AG20443 (cell line): ENCODE measurements at places on chromosomes 7 and 10.

GRCh38 chr10:131271195-131271880, 40.2 kb downstream of the TCERG1L start:
- DNase-seq = no peak

DNA sequence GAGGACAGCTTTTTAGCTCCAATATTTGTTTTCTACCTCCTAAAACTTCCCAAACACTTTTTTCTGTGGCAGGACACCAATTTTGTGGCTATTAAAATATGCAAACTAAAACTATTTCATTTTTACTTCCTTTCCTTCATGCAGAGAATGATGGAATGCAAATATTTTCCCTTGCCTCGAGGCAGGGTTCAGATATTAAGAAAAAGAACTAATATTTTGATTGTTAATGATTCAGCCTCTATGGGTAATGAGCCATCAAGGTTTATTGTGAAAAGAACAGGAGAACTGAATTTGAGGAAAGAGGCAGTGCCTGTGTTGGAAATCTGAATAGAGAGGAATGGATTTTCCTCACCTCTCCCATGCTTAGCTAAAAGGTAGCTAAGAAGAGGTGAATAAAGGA, 43.1 kb upstream of the CASD1 start:
- DNase-seq = no peak

GRCh38 chr7:74462707-74463100, 9.0 kb downstream of the GTF2IRD1 start:
- no peak for DNase-seq

DNA sequence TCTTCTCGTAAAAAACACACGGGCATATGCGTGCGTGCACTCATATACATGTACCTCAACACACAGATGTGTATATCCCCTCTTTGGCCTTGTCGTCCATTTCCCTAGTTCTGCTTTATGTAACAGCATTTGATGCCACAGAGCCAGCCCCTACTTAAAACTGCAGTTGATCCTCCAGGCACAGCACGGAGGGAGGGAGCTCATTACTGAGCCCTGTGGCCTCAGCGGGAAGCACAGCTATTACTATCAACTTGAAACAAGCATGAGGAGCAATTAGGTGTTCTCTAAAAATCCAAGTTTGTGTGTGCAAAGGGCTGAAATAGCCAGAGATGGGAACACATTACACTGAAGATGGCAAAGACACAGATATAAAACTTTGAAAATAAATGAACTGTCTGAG, 580.9 kb downstream of the GLRX3 start:
- DNase-seq = no peak

GRCh38 chr7:80287400-80288174, 153.0 kb downstream of the GNAI1 start:
- DNase-seq = no peak

- no peak for DNase-seq
These were observed 55.2 kb downstream of the TACC2 start for GRCh38 chr10:122044045-122044661.

GRCh38 chr10:3782451-3783315, 2.3 kb downstream of the KLF6 start:
- DNase-seq = peak; percentile 58

DNA sequence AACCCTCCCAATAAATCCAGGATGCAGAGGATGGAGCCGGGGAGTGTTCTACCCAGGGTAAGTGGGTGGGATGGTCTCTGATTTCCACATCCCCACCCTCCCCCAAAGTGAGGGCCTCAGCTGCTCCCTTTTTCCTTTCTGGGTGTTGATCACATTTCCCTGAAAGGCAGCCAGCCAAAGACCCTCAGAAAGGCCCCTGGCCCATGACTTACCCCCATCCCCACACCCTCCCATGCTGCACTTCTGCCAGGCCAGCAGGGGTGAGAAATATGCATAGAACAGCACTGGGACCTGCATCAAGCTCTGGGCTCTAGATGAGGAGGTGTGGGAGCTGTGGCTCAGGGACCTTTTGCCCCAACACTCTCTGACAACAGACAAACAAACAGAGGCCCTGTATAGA, 927.3 kb upstream of the ZNF722 start:
- no peak for DNase-seq

- no peak for DNase-seq
These were observed 38.2 kb upstream of the CCSER2 start for GRCh38 chr10:84290235-84290634.

DNA sequence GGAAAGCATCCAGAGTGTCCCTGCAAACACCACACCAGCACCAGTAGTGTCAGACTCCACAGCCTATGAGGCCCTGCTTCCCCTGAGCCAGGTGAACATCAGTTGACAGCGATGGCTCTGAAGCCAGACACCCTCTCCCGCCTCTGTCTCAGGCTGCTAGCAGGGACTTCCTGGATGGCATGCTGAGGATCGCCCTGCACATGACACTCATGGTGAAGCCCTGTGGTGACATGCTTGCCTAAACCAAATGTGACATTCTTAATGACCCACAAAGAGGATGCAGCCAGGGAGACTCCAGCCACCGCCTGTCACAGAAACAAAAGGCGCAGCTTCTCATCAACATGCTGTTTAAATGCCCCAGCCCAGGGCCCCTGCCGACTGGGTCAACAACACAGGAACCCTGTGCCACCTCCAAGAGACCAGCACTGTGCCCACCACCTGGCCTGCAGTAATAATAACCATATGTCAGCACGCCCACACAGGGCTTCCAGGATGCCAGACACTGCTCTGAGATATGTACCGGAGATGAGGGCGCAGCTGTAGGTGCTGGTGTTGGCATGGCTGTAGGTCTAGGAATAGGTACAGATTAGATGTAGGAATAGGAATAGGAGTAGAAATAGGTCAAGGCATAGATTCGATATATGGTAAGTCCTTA, 81.3 kb downstream of the GRID1 start:
- no peak for DNase-seq

GRCh38 chr7:81802251-81802650, 32.4 kb upstream of the HGF start:
- DNase-seq = no peak

- peak; percentile 80 for DNase-seq
These were observed 56.1 kb upstream of the GRB10 start for GRCh38 chr7:50838675-50839377.

GRCh38 chr7:27992097-27992496, 188.5 kb downstream of the JAZF1 start:
- DNase-seq = no peak

GRCh38 chr7:157027568-157028198, 17.2 kb upstream of the MNX1 start:
- peak; percentile 10 for DNase-seq

GRCh38 chr10:54284526-54285193, 516.4 kb downstream of the PCDH15 start:
- no peak for DNase-seq

DNA sequence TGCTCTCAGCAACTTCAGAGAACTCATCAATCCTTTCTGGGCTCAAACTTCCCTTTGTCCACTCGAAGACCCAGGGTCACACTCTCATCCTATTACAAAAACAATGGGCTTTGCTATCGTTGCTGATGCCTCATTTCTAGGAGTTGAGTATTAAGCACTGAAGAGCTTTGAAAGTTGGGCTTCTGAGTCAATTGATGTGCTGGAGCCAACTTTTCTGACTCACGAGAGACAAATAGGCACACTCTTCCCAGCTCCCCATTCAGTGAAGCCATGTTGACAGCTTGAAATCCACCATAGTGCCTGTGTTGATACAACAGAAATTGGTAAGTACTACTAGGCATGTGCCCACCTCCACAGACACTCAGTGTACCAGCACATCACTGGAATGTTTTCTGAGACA, 97.5 kb upstream of the PRSS58 start:
- DNase-seq = peak; percentile 50

DNA sequence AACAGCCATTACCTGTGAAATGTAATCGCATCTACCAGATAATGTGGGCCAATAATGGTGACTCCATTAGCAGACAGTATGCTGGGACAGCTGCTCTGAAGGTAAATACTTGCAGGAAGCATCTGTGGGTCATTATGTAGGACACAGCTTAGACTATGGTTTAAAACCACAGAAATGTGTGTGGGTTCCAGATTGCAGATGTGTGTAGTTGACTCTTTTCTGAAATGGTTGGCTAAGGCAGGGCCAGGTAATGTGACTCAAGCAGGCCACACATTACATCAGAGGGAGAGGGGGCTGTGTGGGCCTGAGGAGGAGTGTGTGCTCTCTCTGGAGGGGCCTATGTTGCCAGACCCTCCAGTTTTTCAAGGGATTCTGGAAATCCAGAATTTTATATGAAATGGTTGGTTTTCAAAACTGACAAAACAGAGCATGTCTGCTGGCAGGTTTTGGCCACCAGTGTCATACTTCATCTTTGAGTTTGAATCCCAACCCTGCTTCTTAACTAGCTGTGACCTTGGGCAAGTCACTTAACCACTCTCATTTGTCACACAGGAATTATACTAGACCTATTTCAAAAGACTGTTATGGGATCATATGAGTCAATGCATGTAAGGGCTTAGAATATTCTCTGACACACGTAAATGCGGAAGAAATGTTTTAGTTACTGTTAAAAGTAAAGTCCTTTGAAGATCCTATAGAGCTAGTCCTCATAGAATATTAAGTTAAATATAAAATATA, 64.5 kb downstream of the MCMBP start:
- peak; percentile 65 for DNase-seq

GRCh38 chr7:159012353-159013069, 132.2 kb downstream of the VIPR2 start:
- DNase-seq = no peak

- peak; percentile 17 for DNase-seq
These were observed 451.9 kb downstream of the DPP6 start for GRCh38 chr7:154503962-154504550.

DNA sequence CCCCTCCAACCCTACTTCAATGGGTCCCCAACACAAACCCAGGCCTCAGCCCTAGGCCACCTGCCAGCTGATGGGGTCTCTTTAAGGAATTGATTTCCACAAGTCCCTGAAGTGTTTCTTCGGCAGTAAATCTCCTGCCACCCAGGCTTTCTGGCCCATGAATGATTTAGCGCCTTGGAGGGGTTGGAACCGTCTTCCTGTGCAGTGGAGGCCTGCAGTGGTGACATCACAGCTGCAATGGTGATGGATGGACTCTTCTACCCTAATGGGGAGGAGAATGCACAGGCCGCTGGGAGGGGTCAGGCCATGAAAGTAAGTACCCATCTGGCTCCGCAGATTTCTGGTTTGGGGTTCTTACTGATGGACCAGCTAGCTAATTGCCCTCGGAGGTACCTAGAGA, 163.8 kb downstream of the UBE2H start:
- no peak for DNase-seq

DNA sequence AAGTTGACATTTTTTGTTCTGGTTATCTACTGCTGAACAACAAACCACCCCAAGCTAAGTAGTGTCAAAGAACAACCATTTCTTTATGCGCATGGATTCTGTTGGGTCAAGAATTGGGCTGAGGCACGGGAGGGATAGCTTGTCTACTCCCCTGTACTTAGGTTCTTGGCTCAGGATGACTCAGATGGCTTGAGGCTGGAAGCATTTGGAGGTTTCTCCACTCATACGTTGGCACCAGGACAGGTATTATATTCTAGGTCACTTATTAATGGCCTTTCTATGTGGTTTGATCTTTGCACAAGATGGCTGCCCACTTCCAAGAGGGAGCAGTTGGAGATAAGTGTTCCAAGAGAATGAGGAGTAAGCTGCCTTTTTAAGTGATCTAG, 11.8 kb upstream of the TFAM start:
- no peak for DNase-seq

- DNase-seq = no peak
These were observed 51.9 kb upstream of the TM9SF3 start for GRCh38 chr10:96638696-96639095.

GRCh38 chr7:121278120-121279021, 50.4 kb upstream of the WNT16 start:
- DNase-seq = peak; percentile 25
